ENCODE measurements at places on chromosomes 6 and 20.
A peak's percentile ranks its signal among the peaks of the same experiment; 100 is the strongest.

- DNase-seq: no peak
These were observed 67.1 kb upstream of the ADGRF1 start for GRCh38 chr6:47109281-47109680.

GRCh38 chr6:122553697-122554096 lies 56.5 kb upstream of the PKIB start:
- no peak for DNase-seq

DNA sequence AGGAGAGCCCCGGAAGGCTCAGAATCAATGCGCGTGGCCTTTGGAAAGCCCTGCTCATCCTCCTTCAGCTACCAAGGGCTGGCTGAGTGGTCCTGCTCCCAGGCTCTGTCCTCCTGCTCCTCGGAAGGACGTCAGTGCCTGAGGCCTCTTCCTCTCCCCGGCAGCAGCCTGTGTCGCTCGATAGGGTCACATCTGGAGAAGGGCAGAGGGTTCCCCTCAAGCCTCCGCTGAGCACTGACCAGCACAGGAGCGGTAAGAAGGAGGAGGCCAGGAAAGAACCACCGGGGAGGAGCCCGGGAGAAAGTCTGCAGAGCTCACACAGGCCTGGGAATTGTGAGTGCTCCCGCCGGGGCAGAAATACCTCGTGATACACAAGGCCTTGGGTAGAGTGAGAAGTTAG lies 21.2 kb downstream of the KIF25 start:
- DNase-seq: no peak

GRCh38 chr6:52403627-52404026 lies 16.5 kb upstream of the EFHC1 start:
- DNase-seq: no peak

DNA sequence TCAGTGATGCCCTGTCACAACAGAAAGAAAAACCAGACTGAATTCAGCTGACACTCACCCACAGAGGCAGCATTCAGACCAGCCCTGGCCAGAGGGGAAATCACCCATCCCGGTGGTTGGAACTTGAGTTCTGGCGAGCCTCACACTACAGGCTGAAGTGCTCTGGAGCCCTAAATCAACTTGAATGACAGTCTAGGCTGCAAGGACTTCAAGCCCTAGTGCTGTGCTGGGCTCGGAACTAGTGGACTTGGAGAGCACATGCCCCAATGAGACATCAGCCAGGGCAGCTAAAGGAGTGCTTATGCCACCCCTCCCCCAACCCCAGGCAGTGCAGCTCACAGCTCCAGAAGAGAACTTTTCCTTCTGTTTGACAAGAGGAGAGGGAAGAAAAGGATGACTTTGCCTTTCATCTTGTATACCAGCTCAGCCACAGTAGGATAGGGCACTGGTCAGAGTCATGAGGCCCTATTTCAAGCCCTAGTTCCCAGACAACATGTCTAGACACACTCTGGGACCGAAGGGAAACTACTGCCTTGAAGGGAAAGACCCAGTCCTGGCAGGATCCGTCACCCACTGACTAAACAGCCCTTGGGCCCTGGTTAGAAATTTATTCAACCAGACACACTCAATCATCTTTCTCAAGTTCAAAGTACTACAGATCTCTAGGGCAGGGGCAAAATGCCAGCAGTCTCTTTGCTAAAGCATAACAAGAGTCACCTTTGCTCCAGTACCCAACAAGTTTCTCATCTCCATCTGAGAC lies 43.2 kb upstream of the PNRC1 start:
- no peak for DNase-seq

GRCh38 chr6:112348891-112349635 lies 1.9 kb downstream of the RFPL4B start:
- DNase-seq: no peak

- DNase-seq: no peak
These were observed 43.7 kb downstream of the UQCC2 start for GRCh38 chr6:33667776-33668175.

- no peak for DNase-seq
These were observed 8.2 kb downstream of the NCOA7 start for GRCh38 chr6:125798734-125799508.

GRCh38 chr20:62618611-62619529 lies 23.4 kb upstream of the SLCO4A1 start:
- DNase-seq: no peak

DNA sequence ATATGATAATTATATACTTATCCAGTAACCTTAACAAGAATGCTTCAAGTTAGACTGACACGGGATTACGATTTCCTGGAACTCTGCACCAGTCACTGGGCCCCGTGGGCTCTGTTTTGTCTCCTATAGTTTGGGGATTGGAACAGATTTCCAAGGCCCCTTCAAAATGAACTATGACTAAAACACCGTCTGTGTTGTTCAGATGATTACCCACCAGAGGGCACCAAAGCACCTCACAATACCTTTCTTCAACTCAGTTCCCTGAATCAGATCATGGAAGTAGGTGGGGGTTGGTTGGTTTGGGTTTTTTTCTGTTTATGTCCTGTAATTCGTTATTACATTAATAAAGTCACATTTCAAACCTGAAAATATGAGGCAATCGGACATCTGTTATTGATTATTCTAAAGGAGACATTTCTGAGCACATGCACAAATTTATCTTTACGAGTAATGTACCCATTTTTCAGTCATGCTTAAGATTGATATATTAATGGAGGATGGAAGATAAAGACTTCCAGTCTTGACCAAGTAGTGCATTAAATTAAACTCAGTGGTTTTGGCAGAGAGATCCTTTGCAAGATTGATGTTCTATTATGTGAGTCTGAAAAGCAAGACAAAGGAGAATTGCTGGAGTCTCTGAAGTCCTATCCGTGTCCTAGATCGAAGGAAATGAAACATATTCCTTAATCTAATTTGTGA lies 112.0 kb upstream of the COL21A1 start:
- peak; percentile 36 for DNase-seq

- no peak for DNase-seq
These were observed 51.0 kb downstream of the OR2B6 start for GRCh38 chr6:28008053-28008452.

DNA sequence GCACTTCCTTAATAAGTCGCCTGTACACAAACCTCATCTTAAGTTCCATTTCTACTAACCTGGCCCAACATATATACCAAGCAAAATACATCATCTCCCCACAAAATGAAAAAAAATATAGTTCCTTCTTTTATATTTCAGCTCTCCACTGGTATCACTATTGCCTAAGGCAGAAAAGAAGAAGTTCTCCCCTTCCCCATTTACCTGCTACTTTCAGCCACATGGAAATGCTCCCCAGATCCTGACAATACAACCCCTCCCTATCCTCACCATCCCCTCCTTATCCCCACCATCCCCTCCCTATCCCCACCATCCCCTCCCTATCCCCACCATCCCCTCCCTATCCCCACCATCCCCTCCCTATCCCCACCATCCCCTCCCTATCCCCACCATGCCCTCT lies 175.7 kb downstream of the LINC00237 start:
- DNase-seq: no peak

DNA sequence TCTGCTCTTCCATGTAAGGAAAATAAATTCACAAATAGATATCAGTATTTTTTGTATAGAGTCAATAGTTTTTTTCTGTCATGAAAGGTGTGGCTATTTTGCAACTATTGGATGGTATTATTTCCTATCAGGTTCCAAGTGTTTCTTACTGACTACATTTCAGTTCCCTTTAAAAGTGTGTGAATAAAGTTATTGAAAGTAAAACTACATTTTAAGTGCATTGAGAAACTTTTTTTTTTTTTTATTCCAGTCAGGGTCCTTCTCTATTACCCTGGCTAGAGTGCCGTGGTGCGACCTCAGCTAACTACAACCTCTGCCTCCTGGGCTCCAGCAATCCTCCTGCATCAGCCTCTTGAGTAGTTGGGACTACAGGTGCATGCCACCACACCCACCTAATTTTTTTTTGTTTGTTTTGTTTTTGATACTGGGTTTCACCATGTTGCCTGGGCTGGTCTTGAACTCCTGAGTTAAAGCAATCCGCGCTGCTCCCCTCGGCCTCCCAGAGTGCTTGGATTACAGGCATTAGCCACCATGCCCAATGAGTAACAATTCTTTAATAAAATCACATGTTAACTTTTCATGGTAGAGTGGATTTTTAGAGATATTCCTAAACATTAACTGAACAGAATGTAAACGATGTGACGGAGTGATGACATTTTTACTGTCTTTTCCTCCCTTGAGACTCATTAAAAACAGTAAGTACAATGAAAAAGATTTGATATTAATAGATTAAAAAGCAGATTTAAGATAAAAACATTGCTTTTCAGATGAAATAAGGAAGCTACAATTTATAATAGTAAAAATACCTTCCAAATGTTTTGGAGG lies 69.7 kb upstream of the ADGRF4 start:
- DNase-seq: no peak

DNA sequence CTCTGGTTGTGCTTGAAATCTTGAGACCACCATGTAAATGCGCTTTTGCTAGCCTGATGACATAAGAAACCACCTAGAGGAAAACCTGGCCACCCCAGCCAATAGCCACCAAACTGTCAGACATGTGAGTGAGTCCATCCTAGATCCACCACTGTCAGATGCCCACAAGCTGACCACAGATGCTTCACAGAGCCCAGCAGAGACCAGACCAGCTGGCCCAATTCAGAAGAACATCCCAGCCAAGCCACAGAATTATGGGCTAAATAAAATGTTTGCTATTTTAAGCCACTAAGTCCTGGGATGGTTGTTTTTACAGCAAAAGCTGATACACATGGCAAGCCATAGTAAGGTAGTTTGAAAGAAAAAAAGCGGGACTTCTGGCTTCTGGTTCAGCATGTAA lies 425.3 kb downstream of the KIF16B start:
- DNase-seq: no peak

DNA sequence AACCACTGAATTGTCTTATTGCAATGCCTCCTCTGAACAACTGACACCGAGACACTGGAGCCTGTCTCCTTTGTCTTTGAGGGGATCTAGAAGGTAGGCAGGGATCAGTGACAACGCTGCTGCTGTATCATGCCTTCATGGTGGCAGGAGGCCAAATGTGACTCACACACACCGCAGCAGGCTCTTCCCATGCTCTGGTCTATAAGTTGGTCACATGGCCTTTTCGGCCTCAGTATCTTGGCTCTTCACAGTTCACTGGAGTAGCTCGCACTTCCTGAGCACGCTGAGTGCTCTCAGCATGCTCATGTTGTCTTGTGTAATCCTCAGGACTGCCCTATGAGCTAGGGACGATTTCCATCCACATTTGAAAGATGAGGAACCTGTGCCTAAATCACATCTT lies 167.4 kb upstream of the PCSK2 start:
- no peak for DNase-seq

- DNase-seq: no peak
These were observed 19.4 kb upstream of the CLDN20 start for GRCh38 chr6:155244434-155244833.

GRCh38 chr6:159203304-159204005 lies 34.3 kb downstream of the FNDC1 start:
- no peak for DNase-seq

GRCh38 chr6:160043784-160044183 lies 74.9 kb downstream of the IGF2R start:
- DNase-seq: no peak

GRCh38 chr20:44732327-44732726 lies 13.3 kb upstream of the KCNK15 start:
- no peak for DNase-seq

DNA sequence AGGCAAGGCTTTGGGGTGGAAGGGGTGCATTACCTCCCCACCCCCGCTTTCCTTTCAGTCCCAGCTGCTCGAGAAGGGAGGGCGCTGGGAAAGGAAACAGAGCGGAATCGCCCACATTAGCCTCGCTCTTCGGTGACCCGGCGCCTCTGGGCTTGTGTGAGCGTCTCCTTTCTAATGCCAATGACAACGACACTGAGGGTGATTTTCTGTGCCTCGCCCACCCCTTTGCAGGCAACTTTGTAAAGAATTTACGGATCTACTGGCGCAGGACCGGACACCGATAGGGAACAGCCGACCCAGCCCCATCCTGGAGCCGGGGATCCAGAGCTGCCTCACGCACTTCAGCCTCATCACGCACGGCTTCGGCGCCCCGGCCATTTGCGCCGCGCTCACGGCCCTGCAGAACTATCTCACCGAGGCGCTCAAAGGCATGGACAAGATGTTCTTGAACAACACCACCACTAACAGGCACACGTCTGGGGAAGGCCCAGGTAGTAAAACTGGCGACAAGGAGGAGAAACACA lies 24.3 kb downstream of the TFAP2B start:
- DNase-seq: no peak

GRCh38 chr6:11198663-11199603 lies 33.5 kb downstream of the NEDD9 start:
- DNase-seq: no peak

DNA sequence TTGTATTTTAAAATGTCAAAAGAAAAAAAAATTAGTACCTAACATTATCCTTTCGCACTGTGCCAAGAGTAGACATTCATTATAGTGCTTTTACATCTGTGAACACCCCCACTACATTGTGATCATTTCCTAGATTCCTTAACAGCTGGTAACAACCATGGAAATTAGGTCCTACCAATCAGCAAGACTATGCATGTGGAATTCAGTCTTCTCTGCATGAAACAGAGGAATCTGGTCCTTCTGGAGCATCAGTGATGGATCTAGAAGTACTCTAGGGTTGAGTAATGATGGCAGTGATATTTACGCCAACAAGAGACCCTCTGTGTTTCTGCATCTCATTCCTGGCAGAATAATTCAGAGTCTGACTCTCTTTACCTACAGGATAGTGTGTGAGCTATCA lies 9.4 kb downstream of the OR12D1 start:
- DNase-seq: no peak

Data from stimulated activated CD4-positive, alpha-beta T cell treated with anti-CD3 and anti-CD28 coated beads, Interleukin-4, amount 100 ng/mL, for 1 hour (primary cell).